ENCODE measurements at places on chromosomes 16 and 17.

DNA sequence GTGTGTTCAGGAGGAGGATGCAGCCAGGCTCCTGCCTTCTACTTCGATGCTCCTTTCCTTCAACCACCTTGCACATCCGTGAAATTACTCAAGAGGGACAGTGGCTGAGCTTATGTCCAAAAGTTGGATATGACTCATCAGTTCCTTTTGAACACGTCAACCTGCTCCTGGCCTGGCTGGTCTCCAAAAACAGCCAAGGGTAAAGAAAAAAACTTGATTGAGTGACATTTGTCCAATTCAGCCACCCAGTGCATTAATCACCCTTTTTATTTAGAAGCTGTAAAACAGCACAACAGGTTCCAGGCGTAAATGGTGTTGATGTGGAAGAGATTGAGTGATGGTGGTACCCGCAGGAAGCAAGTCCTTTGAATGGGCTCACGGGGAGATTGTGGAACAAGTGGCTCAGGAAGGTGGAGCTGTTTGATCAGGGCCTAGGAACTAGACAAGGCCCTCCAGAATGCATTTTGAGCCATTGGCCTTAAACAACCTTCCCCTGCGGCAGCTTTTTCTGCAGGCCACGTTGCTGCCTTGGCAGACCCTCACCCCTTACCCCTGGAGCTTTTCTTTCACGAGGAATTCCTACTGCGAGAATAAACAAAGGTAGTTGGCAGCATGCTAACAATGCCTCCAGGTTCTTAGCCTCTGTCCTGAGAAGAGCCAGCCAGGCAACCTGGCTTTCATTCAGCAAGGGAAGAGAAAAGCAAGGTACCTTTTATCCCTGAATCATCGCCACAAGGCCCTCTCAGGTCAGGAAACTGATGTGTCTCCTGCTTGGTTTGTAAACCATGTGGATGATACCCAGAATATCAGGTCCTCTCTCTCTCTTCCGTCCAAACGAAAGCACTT lies 173.3 kb upstream of the CACNG5 start:
- DNase-seq: no peak

DNA sequence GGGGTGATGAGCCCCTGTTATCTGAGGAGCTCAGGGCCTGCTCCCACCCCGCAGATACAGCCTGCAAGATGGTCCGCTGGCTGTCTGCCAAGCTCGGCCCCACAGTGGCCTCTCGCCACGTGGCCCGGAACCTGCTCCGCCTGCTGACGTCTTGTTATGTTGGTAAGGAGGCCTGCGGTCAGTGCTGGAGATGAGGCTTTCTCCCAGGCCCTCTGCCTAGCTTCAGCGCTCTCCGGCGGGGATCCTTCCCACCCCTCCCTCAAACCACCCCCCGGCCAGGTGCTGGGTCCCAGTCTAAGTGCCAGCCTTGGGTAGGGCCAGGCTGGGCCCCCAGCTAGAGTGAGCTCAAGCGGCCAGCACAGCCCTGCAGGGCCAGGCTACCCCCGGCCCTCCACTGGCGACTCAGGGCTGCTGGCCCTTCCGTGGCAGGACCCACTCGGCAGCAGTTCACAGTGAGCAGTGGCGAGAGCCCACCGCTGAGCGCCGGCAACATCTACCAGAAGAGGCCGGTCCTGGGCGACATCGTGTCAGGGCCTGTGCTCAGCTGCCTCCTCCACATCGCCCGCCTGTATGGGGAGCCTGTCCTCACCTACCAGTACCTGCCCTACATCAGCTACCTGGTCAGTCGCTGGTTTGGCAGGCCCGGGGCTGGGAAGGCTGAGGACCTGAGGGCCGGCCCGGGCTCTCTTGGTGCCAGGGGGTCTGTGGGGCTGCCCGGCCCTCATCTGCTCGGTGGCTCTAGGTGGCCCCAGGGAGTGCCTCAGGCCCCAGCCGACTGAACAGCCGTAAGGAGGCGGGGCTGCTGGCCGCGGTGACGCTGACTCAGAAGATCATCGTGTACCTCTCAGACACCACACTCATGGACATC lies 6.1 kb downstream of the WDR81 start:
- no peak for DNase-seq

DNA sequence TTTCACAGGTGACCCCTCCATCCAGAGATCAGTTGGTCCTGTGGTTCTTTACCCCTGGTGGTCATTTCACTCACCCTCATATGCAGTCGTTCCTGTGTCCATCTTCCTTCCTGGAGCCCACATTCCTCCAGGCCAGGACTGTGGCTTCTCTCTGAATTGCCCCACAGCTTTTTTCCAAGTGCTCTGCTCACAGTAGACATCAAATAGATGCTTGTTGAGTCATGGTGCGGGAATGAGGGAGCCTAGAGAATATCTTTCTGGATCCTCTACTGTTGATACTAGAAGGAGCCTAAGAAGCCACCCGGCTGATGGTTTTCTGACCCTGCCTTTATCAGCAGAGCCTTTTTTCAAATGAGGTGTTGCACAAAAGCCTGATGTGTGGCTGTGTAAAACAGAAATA lies 10.4 kb downstream of the USB1 start:
- DNase-seq: no peak

GRCh38 chr16:89364606-89365005 lies 125.8 kb downstream of the ANKRD11 start:
- no peak for DNase-seq

- DNase-seq: no peak
Observed at GRCh38 chr16:29154676-29155121, 169.8 kb downstream of the LAT start.

All from CD8-positive, alpha-beta memory T cell (primary cell).